ENCODE measurements at places on chromosomes 4 and X.

DNA sequence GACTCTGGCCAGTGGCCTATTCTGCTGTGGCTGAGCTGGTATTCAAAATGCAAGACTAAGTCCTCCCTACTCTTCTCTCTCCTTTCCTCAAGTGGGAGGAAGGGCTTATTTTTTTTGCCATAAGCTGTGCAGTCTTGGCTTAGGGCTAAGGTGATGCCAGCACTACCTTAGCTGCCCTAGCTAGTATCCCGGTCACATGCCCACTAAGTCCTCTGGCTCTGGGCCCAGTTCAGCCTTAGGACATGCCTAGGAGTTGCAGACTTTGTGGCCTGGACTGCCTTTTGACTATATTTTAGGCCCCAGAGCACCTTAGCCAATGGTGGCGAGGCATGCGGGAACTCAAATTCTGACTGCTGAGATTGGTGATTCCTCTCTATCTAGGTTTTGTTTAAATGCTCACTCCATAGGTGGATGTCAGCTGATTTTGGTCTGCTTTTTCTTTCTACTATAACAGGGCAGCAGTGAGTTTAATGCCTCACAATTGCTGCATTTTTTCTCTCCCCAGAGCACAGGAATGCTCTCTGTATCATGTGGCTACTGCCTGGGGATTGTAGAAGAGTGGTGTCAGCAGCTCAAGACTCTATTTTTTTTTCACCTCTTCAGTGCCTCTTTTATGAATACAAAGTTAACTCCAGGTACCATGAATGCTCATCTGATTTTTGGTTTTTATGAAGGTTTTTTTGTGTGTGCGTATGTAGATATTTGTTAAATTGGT is 472.9 kb upstream of the GRID2 start:
- H3K36me3 ChIP-seq: peaks cover 6% of the 10 kb centered on the region
- no peak overlapping the region for H3K27ac ChIP-seq
- no peaks in the 10 kb centered on the region for H3K4me1 ChIP-seq
- DNase-seq: no peak

GRCh38 chrX:69107747-69108401 is 57.4 kb downstream of the PJA1 start:
- no peak for DNase-seq
- H3K36me3 ChIP-seq: no peaks in the 10 kb centered on the region
- no peaks in the 10 kb centered on the region for H3K27me3 ChIP-seq

GRCh38 chr4:75025431-75025830 is 92.5 kb downstream of the PARM1 start:
- no peaks in the 10 kb centered on the region for H3K27me3 ChIP-seq
- H3K27ac ChIP-seq: no peak overlapping the region
- no peak overlapping the region for H3K4me3 ChIP-seq
- DNase-seq: no peak
- H3K36me3 ChIP-seq: peaks cover 3% of the 10 kb centered on the region
- no peaks in the 10 kb centered on the region for H3K4me1 ChIP-seq

GRCh38 chrX:103431316-103431715 is 55.0 kb downstream of the BEX3 start:
- no peak for DNase-seq
- H3K36me3 ChIP-seq: no peaks in the 10 kb centered on the region
- no peak overlapping the region for H3K27ac ChIP-seq
- H3K27me3 ChIP-seq: no peaks in the 10 kb centered on the region
- no peak overlapping the region for H3K4me3 ChIP-seq

DNA sequence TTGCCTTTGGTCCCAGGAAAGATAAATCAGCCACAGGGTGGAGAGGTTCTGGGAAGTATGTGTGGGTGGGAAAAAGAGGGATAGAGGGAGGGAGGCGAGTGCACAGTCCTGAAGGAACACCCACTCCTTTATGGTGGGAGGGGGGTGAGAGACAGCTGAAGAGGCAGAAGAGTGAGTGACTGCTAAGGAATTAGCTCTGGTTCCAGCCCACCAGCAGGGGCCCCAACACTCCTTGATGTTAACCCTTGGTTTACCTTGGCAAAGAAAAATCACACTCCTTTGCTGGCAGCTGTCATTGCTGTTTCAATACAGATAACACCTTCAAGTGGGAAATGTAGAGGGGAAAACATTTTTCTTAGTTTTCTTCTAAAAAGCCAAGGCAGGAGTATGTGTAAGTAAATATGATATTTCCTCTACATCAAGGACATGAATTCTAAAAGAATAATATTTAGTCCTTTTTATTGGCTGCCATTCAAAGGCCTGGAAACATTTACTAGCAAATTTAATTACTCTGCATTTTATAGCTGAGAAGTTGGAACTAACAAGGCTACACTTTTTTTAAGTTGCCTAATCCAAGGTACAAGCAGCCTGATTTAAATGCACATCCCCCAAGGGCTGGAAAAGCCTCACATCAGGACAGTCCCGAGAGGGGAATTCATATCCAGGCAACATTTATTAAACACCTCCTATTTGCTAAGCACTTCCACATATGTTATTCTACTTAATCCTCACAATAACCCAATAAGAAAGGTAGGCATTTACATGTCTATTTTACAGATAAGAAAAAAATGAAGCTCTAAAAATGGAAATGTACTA is 81.7 kb downstream of the HS6ST2 start:
- peaks cover 52% of the 10 kb centered on the region for H3K4me1 ChIP-seq
- no peaks in the 10 kb centered on the region for H3K36me3 ChIP-seq
- no peaks in the 10 kb centered on the region for H3K27me3 ChIP-seq
- H3K4me3 ChIP-seq: peak overlapping the region; percentile 65

DNA sequence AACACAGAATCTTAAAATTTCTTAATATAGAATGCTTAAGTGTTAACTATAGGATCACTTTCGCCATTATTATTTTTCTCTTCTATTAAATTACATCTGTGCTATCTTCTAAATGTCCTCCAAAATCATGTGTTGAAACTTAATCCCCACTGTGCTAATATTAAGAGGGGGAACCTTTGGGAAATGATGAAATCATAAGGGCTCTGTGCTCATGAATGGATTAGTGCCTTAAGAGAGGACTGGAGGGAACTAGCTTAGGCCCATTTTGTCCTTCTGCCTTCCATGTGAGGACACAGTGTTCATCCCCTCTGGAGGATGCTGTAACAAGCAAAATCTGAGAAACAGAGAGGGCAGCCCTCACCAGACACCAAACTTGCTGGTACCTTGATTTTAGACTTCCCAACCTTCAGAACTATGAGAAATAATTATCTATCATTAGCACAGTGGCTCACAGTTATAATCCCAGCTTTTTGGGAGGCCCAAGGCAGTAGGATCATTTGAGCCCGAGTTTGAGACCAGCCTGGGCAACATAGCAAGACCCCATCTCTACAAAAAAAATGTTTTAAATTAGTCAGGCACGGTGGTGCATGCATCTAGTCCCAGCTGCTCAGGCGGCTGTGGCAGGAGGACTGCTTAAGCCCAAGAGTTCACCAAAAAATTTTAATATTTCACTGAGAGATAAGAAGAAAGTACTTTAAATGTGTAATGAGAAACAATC is 26.3 kb downstream of the KLHL8 start:
- H3K27me3 ChIP-seq: no peaks in the 10 kb centered on the region
- peaks cover 4% of the 10 kb centered on the region for H3K36me3 ChIP-seq
- DNase-seq: no peak
- no peaks in the 10 kb centered on the region for H3K4me1 ChIP-seq
- H3K4me3 ChIP-seq: no peak overlapping the region
- no peak overlapping the region for H3K27ac ChIP-seq

DNA sequence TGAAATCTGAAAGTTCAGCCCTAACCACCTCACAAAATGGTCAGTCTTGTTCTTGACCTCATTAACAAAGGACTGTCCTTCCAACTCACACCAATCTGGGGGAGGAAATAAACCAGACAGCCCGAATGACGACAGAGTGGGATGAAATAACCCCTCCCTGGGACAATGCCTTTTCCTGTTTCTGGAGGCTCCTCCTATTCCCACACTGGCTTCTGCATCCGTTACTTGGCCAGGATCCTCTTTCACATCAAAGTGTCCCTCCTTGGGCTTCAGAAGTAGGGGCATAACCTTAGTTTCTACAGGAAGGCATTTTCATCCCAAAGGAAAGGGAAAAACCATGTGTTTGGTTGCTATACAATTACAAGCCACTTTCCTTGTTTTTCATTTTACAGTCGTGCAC is 59.8 kb upstream of the RPL34 start:
- no peak overlapping the region for H3K27ac ChIP-seq
- no peak overlapping the region for H3K4me3 ChIP-seq
- no peaks in the 10 kb centered on the region for H3K27me3 ChIP-seq
- DNase-seq: no peak

- peak overlapping the region; percentile 83 for H3K27ac ChIP-seq
- peaks cover 16% of the 10 kb centered on the region for H3K4me1 ChIP-seq
- DNase-seq: no peak
- peak overlapping the region; percentile 48 for H3K4me3 ChIP-seq
- no peaks in the 10 kb centered on the region for H3K27me3 ChIP-seq
- no peaks in the 10 kb centered on the region for H3K36me3 ChIP-seq
These were observed 35.9 kb upstream of the PPM1K start for GRCh38 chr4:88320224-88320779.

DNA sequence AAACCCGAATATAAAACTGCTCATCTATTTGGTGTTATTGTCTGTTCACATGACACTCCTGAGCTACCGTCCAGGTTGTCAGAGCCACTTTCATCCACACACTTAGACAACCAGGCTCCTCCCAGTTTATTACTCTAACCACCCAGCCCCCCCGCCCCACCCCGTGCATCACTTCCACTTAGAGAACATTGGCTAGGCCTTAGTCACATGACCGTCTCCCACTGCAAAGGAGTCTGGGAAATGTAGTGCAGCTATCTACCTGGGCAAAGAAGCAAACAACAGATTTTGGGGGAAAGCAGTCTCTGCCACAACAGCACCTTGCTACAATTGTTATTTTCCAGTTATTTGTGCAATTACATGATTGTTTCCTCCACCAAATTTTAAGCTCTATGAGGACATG is 57.6 kb upstream of the RBPJ start:
- H3K27me3 ChIP-seq: no peaks in the 10 kb centered on the region
- no peaks in the 10 kb centered on the region for H3K36me3 ChIP-seq
- H3K4me1 ChIP-seq: peaks cover under 1% of the 10 kb centered on the region
- DNase-seq: no peak
- H3K27ac ChIP-seq: no peak overlapping the region
- H3K4me3 ChIP-seq: no peak overlapping the region

- H3K27me3 ChIP-seq: no peaks in the 10 kb centered on the region
- no peak overlapping the region for H3K4me3 ChIP-seq
- no peak overlapping the region for H3K27ac ChIP-seq
- H3K4me1 ChIP-seq: peaks cover 4% of the 10 kb centered on the region
- no peak for DNase-seq
These were observed 50.4 kb downstream of the MGARP start for GRCh38 chr4:139229534-139230039.

GRCh38 chr4:25904748-25905082 is 9.3 kb upstream of the SMIM20 start:
- H3K27ac ChIP-seq: no peak overlapping the region
- H3K36me3 ChIP-seq: no peaks in the 10 kb centered on the region
- peaks cover 16% of the 10 kb centered on the region for H3K27me3 ChIP-seq
- H3K4me3 ChIP-seq: no peak overlapping the region
- peaks cover 4% of the 10 kb centered on the region for H3K4me1 ChIP-seq

GRCh38 chr4:7650606-7651385 is 216.1 kb upstream of the PSAPL1 start:
- peak overlapping the region; percentile 20 for H3K4me3 ChIP-seq
- H3K36me3 ChIP-seq: no peaks in the 10 kb centered on the region
- H3K27me3 ChIP-seq: peaks cover 6% of the 10 kb centered on the region
- DNase-seq: no peak
- peaks cover 37% of the 10 kb centered on the region for H3K4me1 ChIP-seq

DNA sequence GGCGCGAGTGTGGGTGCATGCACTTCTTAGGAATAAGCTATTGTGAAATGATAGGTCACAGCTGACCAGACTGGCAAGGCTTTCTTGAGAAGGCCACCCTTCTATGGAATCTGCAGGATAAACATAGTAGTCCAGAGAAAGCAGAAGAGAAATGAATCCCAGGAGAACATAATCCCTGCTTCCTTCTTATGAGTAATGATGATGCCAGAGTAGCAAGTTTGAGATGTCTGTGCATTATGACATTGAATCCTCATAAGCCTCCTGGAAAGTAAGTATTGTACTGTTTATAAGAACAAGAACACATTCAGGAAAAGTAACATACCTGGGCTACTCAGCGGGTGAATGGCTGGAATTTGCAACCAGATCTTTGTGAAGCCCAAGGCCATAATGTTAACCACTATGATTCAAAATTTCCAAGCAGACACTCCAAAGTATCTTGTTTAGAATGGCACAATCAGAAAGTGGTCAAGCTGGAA is 272.1 kb upstream of the HS3ST1 start:
- H3K27ac ChIP-seq: no peak overlapping the region
- DNase-seq: no peak
- H3K4me1 ChIP-seq: no peaks in the 10 kb centered on the region

DNA sequence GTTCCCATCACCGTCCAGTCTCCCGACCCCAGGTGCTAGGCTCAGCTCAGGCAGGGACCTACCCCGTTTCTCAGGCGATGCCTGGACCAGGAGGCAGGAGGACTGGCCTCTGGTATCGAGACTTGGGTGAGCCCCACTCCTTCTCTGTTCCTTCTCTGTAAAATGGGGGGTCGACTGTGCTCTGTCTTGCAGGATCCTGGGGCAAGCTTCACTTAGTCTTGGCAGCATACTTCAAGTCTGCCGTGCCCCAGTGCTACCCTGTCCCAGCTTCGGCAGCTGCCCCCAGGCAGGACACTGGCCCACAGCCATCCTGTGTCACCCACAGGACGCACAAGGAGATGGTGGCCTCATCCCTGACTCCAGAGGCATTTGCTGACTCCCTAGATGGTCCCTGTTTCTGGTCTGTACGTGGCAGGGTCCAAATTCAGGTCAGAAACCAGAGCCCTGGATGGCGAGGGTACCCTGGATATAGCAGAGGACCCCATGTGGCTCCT is 7.0 kb upstream of the HAUS7 start:
- no peak overlapping the region for H3K27ac ChIP-seq
- H3K4me1 ChIP-seq: peaks cover 4% of the 10 kb centered on the region
- H3K4me3 ChIP-seq: no peak overlapping the region
- DNase-seq: no peak
- no peaks in the 10 kb centered on the region for H3K36me3 ChIP-seq

- H3K27ac ChIP-seq: no peak overlapping the region
- DNase-seq: no peak
- no peak overlapping the region for H3K4me3 ChIP-seq
These were observed 1.9 kb downstream of the TRIM75 start for GRCh38 chr4:165055601-165056000.

GRCh38 chr4:169351872-169352271 is 81.1 kb upstream of the SH3RF1 start:
- no peak overlapping the region for H3K27ac ChIP-seq
- no peaks in the 10 kb centered on the region for H3K4me1 ChIP-seq
- H3K27me3 ChIP-seq: no peaks in the 10 kb centered on the region
- H3K36me3 ChIP-seq: no peaks in the 10 kb centered on the region

DNA sequence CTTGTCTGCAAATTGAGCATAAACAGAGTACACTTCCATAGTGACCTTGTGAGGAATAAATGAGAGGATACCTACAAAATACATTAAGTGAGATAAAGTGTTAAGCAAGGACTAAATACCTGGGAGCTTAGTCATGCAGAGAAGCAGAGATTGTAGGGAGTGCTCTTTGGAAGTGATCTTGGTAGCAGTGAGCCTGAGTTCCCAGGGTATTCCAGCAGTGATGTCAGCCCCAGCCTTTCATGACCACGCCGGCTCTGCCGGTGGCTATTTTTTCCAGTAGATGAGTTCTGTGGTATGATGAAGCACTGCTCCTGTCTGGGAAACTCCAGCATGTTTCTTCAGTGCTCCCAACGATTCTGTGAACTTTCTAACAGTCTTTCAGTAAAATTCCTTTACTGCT is 391.5 kb upstream of the IGFBP7 start:
- H3K4me1 ChIP-seq: peaks cover 41% of the 10 kb centered on the region
- no peak overlapping the region for H3K27ac ChIP-seq
